ENCODE measurements at places on chromosomes 13 and 19.

GRCh38 chr13:67221630-67222226 is 8.4 kb downstream of the PCDH9 start:
- DNase-seq = no peak

GRCh38 chr19:2045501-2046045 is 5.5 kb downstream of the MKNK2 start:
- no peak for DNase-seq

DNA sequence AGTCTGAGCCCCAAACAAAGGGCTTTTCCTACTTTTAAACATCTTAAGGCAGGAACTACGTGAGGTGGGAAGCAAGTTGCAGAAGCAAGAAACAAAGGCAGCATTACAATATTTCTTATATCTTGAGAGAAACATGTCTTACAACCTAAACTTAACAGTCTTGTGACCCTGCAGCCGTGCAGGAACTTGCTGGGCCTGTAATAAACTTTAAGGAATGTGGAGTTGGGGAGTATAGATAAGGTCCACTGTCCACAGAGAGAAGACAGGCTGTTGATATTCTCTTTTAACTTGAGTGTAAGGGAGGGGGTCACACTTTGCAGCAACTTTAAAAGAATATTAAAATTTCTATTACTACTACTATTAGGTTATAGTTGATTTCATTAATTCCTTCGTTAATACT is 214.6 kb upstream of the HTR2A start:
- DNase-seq = no peak

- no peak for DNase-seq
Measured at GRCh38 chr19:44072543-44073401, 813 bp downstream of the ZNF284 start.

DNA sequence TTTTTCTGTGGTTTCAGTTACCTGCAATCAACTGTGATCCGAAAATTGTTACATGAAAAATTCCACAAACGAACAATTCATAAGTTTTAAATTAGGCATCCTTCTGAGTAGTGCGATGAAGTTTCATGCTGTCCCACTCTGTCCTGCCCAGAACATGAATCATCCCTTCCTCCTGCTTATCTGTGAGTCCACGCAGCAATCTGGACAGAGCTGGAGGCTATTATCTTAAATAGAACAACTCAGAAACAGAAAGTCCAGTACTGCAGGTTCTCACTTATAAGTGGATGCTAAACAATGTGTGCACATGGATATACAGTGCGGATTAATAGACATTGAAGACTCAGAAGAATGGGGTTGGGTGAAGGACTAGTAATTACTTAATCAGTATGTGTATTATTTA is 583.7 kb upstream of the SPRY2 start:
- no peak for DNase-seq

DNA sequence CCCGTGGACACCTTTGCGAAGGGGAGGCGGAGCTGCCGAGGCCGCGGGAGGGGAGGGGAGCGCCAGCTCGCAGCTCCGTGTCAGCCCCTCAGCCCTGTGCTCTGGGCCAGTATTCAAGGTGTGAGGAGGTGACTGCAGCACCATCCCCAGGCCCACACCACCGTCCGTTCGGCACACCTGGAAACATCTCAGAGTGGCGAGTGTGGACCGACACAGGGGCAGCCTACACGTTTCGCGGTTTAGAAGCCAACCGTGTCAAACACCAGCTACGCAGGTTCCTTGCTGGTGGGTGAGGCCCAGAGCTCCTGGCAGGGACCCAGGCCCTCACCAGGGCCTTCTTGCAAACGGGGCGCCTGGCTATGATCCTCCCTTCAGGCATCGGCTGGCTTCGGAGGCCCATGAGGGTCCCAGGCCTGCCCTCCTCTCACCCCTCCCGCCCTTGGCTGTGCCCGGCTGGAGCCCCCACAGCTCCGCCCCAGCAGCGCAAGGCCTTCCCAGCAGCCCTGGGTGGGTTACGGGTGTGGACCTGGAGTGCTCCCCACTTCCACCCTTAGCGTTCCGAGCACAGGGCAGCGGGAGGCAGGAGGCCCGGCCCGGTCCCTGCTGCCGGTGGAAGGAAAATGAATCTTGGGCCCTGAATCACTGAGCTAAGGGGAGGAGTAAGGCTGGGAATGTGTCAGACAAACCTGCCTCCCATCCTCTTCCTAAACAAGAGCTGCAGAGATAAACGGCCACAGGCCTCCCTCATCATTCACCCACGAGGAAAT is 1.2 kb downstream of the C13orf46 start:
- no peak for DNase-seq

DNA sequence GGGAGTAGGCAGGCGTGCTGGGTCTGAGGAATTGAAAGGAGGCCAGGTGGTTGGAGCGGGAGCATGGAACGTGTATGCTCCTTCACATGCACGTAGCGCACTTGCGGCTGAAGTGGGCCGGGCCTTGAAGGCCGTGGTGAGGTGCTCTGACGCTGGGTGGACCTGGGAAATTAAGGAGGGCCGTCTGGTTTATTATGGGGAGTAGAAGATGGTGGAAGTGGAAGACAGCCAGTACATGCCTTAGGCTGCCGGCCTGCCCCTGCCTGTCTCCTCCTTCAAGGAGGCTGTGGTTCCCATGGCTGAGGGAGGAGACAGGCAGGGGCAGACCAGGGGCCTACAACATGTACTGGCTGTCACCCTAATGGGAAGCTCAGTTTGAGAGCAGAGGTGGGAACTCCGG is 23.9 kb downstream of the GATAD2A start:
- no peak for DNase-seq

DNA sequence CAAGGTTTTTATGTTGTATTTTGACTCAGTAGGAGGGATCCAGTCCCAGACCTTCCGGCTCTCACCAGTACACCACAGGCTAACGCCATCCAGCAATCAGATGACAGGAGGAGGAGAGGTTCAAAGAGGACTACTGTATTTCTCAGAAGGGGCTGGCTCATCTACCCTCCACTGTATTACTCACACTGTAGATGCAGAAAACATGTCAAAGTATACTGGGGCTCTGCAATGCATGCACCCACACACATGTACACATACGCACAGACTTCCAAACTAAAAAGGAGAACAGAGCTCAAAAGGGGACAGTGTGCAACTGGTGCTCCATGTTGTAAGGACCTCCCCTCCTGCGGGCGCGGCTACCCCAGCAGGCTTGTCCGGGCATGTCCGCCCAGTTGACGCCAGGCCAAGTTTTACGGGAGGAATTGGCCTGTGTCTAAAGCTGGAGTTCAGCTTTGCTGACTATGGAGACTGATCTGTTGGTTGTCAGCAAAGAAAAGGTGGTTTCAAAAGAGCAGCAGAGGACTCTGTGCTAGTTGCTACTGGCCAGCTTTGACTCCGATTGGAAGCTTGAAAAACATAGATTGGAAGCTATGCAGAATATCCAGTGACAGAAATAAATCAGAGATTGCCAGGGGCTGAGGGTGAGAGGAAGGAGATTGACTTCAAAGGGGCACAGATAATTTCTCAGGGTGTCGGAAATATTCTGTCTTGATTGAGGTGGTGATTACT is 314.2 kb downstream of the DLEU7 start:
- no peak for DNase-seq

DNA sequence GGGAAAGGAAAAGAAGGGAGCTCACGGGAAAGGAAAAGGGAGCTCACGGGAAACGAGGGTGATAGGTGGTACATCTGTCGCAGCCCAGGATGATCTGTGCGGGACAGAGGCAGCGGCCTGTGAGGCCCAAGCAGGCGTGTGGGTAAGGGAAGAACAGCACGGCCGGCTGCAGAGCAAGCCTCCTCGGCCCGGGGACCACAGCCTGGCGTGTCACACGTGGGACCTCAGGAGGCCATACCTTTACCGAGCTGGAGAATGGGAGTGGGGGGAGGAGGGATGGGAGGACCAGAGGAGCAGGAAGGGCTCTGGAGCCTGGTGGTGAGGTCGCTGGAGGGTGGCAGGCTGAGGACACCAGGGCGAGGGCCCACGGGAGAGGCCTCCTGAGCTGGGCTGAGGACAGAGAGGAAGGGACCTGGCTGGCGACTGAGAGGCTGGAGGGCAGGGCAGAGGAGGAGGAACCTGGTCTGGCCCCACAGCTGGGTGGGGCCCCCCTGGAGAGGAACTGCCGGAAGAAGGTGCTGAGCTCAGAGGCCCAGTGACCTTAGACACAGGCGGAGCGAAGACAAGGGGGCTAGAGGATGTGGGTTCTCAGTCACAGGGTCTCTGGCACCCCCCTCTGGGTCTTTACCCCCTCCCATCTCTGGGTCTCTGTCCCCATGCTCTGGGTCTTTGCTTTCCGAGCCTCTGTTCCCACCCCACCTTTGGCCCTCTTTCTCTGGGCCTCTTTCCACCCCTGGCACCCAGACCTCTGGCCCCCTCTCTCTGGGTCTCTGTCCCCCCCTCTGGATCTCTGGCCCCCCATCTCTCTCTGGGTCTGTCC is 2.9 kb upstream of the FTL start:
- DNase-seq = no peak

All from effector memory CD4-positive, alpha-beta T cell (primary cell).